ENCODE measurements at places on chromosomes 4 and X. TPM values are rescaled to one million over a fixed set of nuclear protein-coding genes. Genes with fewer than 3 reads are reported as not detected.

DMP1 gene
- not detected for total RNA-seq

TREX2 gene
- 0.23 TPM for total RNA-seq

DNA sequence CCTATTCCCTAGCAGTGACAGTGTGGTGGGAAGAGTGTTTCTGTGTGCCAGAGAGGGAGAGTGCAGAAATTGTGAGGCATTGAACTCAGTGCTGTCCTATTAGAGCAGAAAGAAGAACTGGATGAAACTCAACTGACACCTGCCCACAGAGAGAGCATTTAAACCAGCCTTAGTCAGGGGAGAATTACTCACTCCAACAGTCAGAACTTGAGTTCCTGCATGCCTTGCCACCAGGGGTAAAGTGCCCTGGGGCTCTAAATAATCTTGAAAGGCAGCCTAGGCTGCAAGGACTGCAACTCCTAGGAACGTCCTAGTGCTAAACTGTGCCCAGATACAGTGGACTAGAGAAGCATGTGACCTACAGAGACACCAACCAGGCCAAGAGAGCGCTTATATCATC, 12.8 kb downstream of the CYSLTR1 start:
- no peak for DNase-seq

- no peak for DNase-seq
These were observed 918.7 kb upstream of the POU3F4 start for GRCh38 chrX:82589410-82589809.

- no peak for DNase-seq
These were observed 169.6 kb upstream of the GLRA2 start for GRCh38 chrX:14359727-14360126.

DNA sequence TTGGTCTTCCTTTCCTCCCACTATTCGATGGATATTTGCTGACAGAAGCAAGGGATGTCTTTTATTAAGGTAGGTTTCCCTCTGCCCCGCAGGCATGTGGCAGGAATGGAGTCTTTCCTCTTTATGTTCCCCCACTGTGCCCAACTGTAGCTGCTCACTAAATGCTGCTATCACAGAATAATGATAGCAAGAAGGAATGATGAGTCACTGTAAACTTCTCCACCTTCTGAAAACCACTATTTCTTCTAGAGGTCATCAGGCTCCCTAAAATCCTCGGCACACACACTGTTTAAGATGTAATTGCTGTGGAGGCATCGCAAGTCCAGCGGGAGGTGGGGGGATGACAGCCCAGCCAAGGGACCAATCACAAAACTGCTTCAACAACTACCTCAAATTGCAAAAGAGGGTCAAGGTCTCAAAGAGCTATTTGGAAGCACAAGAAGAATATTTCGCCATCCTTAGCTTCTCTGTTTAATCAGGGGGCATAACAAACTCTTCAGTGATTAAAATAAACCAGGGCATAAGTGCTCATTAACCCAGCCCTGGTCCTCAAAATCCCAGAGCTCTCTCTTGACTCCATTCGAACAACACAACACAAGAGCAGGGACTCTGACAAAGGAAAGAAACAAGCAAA, 13.9 kb downstream of the QDPR start:
- peak; percentile 82 for DNase-seq

GRCh38 chr4:188400451-188400850, 261.2 kb downstream of the TRIML1 start:
- DNase-seq = no peak

ADH5 gene
- total RNA-seq = 155 TPM
